T-helper 2 cell (primary cell): ENCODE measurements at places on chromosomes 12 and 14.
A peak's percentile ranks its signal among the peaks of the same experiment; 100 is the strongest.

DNA sequence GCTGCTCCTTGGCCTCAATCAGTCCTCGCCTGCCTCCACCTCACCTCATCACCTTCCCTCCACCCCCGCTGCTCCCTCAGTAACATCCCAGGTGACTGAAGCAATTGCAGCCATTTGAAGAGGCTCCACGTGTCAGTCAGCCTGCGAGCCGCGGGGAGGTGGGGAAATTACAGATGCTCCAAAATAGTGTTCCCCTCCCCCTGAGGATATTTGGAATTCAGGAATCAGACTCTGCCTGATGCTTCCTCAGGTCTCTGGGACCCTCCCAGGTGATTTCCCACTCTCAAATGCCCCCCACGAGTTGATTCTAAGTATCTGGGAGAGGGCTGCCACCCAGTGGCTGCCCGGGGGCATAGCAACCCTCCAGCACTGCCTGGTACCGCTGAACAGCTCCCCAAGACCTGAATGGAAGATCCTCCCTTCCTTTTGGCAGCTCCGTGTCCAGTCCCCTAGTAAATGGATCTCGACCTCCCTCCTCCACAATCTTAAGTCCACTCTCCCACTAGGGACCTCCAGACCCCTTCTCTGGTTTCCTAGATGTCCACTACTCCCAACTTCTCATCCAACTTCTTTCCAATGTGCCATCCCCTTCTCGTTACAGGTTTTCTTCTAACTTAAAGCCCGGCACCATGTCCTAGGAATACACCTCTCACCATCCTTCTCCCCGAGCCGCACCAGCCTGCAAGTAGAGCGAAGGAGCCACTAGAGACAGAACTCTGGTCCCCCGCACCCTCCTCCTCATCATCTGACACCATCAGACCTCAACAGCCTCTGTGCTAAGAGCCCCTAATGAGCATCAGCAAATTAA, 1.4 kb upstream of the ASIC1 start:
- peak; percentile 56 for DNase-seq

DNA sequence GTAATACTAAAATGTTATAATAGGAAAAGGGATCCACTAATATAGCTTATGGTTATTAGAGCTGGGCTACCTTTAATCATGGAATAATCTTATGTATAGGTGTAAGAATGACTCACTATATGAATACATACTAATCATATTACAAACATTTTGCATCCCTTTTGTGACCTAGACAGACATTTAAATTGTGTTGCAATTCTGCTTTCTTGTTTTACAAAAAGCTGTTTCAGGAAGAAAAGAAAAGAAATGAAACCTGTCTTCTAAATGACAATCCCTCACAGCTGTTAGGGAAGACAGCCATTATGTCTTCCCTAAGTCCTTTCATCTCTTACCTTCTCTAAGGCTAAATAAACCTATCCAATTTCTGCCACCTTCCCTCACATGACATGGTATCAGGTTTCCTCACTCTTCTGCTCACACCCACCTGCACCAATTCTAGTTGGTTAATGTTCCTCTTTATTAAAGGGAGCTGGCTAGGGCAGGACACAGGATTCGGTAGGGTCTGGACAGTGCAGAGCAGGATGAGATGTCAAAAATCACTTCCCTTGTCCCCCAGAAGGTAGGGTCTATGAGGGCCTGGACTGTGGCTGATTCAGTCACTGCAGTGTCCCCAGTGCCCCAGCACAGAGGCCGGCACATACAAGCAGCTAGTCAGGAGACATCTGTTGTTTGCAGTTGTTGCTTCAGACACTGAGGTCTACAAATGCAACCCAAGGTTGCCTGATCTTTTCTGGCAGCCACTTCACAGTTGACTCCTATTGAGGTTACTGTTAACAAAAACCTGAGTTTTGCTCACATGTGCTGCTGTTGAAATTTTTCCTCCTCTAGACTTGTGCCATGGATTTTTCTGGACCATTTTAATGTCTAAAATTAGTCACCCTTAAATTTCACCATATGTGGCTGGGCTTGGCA, 3.7 kb downstream of the DHRS7 start:
- no peak for DNase-seq

GRCh38 chr12:89023936-89024335, 328.4 kb downstream of the DUSP6 start:
- DNase-seq = no peak

DNA sequence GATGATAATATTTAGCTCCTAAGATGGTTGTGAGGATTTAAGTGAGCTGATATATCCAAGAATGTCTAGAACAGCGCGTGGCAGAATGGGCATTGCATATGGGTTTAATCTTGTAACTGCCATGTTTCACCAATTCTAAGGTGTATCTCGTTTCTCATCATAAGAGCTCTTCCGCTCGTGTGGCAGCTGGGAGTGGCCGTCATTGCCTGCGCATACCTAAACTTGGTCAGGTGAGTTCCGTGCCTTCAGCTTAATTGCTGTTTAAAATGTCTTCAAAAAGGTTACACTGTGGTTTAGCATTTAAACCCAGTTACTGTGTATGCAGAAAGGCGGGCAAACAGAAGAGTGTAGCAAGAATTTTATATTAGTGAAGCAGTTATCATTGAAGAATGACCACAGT, 4.5 kb upstream of the AQP2 start:
- no peak for DNase-seq

GRCh38 chr12:25793196-25793595, 165.3 kb upstream of the RASSF8 start:
- DNase-seq = no peak

DNA sequence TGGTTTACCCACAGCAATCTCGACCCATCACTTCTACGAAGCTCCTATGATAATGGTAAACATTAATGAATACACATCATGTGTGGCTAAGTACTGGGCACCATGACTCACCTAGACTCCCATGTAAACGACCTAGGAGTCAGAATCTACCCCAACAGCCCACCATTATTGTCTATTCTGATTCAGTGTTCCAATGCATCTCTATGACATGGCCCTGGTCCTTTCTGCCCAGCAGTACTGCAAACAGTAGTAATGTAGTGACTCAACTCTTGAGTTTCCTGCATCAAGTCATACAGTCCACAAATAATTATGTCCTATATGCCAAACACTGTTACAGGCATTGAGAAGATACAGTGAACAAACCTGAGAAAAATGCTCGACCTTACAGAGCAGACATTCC, 14.6 kb downstream of the GTF2A1 start:
- DNase-seq = no peak

- DNase-seq = peak; percentile 70
These were observed at the start of gene TPI1 for GRCh38 chr12:6867413-6868210. TSS of gene TPI1 (plus strand) at chr12:6867531. CDS start at chr12:6867567, 36 bp downstream.

DNA sequence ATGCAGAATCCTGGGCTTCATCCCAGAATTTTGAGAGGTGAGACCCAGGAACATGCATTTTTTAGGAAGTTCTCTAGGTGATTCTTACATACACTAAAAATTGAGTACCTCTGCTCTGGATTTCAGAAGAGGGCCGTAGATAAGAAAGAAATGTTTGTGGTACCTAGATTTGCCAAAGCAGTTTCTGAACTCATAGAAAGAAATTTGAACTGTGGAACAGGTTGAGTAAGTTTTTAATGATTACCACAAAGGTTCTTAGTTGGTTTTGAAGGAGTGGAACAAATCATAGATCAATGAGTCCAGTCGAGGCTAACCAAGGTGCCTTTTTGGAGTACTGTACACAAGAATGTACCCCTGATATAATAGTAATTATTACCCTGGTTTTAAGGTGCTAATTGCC, 24.9 kb downstream of the TTLL5 start:
- DNase-seq = no peak

DNA sequence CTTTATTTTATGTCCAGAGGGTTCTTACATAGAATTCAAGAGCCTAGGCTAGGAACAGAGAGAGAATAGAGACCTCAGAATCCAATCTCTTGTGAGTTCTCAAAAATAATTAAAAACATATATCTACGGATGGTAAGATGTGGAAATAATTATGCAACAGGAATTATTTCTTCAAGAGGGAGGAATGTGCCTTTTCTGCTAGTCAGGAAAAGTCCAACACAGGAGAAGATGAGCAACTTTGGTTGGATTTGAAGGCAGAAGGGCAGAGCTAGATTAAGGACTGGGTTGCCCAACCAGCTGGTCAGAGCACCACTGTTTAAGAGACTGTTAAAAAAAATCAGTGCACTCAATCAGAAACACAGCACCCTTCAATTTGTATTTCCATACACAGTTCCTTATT, 365.5 kb downstream of the ETNK1 start:
- DNase-seq = no peak

DNA sequence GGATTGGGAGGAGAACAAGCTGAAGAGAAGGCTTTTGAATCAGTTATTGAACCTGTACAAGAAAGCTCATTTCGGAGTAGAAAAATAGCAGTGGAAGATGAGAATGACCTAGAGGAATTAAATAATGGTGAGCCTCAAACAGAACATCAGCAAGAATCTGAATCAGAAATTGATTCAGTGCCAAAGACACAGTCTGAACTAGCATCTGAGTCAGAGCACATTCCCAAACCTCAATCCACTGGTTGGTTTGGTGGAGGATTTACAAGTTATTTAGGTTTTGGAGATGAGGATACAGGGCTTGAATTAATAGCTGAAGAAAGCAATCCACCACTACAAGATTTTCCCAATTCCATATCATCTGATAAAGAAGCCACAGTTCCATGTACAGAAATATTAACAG, 13.5 kb downstream of the MIA2 start:
- DNase-seq = no peak

GRCh38 chr12:63103494-63104131, 47.4 kb downstream of the AVPR1A start:
- DNase-seq = peak; percentile 14

DNA sequence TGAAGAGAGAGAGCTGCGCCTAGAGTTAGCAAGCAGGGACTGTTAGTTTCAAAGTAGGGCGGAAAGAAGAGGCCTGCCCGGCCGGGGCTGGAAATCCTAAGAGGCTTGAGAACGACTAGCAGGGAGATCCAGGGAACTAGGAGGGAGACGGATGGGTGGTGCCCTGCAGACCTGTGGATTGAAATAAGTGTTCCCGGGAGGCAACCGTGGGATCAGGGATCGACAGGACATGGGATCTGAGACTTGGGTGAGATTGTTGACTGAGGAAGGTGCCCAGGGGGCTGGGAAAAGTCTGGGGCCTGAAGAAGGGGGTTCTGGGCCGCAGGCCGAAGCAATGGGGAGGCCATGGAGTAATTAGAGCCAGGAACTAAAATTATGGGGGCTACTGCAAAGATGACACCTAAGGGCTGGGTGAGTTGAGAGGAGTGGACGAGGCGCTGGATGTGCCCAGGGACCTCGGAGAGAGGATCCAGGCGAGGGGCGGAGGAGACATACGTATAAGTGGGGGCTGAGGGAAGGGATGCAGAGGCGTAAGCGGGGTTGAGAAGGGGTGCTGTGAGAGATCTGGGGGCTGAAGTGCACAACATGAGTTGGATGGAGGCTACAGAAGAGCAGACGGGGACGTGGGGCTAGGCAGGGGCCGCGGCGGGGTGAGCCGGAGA, 635 bp downstream of the LTA4H start:
- DNase-seq = no peak
